ENCODE measurements at places on chromosomes 4 and X. TPM values are rescaled to one million over a fixed set of nuclear protein-coding genes. Genes with fewer than 3 reads are reported as not detected.

Gene SMIM43
- total RNA-seq = not detected

Gene MAGEB10
- total RNA-seq = not detected

Gene REPS2
- total RNA-seq = not detected

Gene SAGE1
- total RNA-seq = not detected

Gene RPA4
- 0.37 TPM for total RNA-seq

Gene USP17L22
- total RNA-seq = not detected

GRCh38 chrX:27751976-27752375 lies 55.8 kb upstream of the MAGEB10 start:
- no peaks in the 10 kb centered on the region for H3K4me1 ChIP-seq
- no peak overlapping the region for H3K27ac ChIP-seq
- H3K27me3 ChIP-seq = no peaks in the 10 kb centered on the region
- no peak overlapping the region for H3K4me3 ChIP-seq
- H3K36me3 ChIP-seq = no peaks in the 10 kb centered on the region

- no peaks in the 10 kb centered on the region for H3K36me3 ChIP-seq
- no peak overlapping the region for H3K27ac ChIP-seq
- H3K4me3 ChIP-seq = no peak overlapping the region
These were observed 155.1 kb downstream of the ANXA5 start for GRCh38 chr4:121541696-121542095.

DNA sequence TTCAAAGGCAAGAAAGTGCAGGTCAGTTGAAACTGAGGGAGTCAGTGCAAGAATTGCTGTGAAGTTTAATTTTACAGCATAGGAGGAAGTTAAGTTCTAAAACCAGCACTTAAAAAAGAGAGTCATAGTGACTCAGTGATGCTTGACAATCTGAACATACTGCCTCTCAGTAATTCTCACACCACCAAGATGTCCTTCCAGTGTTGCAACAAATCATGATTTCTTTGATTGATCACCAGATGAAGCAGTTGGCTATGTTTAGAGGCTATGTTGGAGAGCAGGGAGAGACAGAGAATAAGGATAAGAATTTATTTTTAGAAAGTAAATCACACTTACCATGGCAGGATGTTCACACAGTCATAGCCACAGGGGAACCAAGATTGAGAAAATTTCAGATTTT lies 13.2 kb downstream of the TRIM2 start:
- H3K4me3 ChIP-seq = no peak overlapping the region
- H3K4me1 ChIP-seq = peaks cover 20% of the 10 kb centered on the region
- H3K27me3 ChIP-seq = no peaks in the 10 kb centered on the region
- no peaks in the 10 kb centered on the region for H3K36me3 ChIP-seq

DNA sequence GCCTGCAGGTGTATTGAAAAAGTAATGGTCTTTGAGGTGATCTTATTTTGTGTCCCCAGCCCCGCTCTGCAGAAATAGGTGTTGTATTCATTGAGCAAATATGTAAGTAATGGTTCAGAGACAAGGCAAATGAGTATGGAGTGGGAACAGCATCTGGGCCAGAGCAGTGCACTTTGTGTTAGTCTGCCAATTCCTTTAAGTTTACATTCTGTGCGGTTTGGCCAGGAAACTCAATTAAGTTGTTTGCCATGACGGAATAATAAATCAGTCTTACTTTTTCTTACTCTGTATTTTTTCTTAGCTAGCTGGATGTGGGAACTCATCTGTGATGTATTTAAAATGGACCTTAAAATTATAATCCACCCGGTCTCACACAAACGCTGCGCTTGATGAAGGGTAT lies 12.6 kb downstream of the DCLK2 start:
- H3K27me3 ChIP-seq = peaks cover 11% of the 10 kb centered on the region
- no peak overlapping the region for H3K4me3 ChIP-seq
- no peaks in the 10 kb centered on the region for H3K4me1 ChIP-seq
- no peak overlapping the region for H3K27ac ChIP-seq
- no peaks in the 10 kb centered on the region for H3K36me3 ChIP-seq
- no peak for DNase-seq

GRCh38 chr4:30181512-30181911 lies 538.7 kb upstream of the PCDH7 start:
- H3K4me3 ChIP-seq = no peak overlapping the region
- DNase-seq = no peak
- H3K27ac ChIP-seq = no peak overlapping the region
- H3K36me3 ChIP-seq = no peaks in the 10 kb centered on the region

DNA sequence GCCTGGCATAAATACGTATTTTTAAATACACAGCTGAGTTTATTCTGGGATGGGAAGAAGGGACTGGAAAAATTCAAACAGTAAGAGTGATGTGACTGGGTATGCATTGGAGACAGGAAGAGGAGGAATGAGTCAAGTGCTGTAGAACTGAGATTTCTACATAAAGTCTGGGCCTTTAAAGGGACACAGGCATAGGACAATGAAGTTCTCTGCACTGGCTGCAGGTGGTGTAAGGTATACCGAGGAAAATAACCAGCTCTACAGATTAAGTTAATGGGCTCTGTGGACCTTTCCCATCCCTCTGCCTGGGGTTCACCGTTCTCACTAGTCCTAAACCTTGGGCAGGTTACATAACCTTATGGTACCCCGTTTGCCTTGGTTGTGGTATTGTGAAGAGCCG lies 68.7 kb downstream of the DHX15 start:
- no peaks in the 10 kb centered on the region for H3K27me3 ChIP-seq
- H3K4me3 ChIP-seq = no peak overlapping the region
- H3K27ac ChIP-seq = no peak overlapping the region
- peaks cover 22% of the 10 kb centered on the region for H3K36me3 ChIP-seq

DNA sequence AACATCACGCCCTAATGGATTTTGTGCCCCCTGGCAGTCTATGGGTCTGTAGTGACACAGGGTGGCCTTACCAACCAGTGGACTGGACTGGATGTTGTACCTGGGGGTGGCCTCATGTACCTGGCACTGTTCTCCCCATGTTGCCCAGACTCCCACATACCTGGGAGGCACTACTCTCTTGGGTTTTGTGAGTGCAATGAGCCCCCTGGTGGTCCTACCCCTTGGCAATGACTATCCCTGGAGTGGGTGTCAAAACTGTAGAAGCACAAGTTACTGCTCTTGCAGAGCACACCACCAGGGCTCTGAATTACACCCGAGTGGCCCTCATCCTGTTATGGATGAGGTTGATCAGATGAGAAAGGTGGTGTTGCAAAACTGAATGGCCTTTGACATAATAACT lies 57.8 kb upstream of the CCDC149 start:
- no peaks in the 10 kb centered on the region for H3K4me1 ChIP-seq
- H3K27ac ChIP-seq = no peak overlapping the region
- DNase-seq = no peak
- no peak overlapping the region for H3K4me3 ChIP-seq
- peaks cover 15% of the 10 kb centered on the region for H3K27me3 ChIP-seq

DNA sequence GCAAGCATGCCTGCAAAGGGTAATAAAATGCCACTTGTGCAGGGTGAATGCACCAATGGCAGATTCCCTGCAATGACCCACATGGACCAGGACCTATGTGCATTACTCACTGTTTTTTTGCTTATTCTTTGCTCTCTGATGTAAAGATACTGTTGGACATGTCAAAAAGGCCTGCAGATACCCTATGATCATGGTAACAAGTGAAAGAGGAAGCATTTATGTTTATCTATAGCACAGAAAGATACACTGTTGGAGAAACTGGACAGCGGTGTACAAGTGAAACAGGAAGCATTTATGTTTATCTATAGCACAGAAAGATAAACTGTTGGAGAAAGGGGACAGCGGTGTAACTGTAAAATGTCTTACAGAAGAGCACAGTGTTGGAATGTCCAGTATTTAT lies 127.5 kb downstream of the PAPSS1 start:
- peaks cover 10% of the 10 kb centered on the region for H3K27me3 ChIP-seq
- no peak for DNase-seq
- no peaks in the 10 kb centered on the region for H3K4me1 ChIP-seq
- no peak overlapping the region for H3K4me3 ChIP-seq

DNA sequence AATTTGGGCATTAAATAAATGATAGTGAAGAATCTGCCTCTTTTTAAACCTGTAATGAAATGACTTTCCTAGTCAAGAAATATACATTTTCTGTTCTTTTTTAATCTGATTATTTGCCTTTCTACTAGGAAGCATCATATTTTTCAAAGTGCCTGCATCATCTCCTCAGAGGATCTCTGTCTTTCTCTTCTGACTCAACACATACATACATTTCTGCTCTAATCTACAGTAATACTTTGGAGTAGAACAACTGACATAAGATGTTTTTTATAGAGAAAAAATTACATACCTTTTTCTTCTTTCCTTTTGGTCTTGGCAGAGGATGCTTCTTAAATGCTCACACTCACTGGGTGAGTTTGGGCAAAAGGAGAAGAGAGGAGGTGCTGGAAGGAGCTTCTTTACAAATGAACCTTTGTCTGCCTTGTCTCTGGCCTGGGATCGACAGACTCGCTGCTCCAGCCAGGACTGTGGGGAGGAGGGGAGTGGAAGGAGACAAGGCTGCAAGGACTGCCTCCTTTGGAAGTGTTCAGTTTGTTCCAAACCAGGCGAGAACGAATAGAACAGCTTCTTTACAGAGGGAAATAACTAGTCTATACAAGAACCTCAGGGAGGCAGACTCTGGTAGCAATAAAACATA lies at the start of gene SCRG1:
SCRG1 (minus strand) TSS at position 338 of the 637 bp plus-strand sequence. CDS start 7,702 bp downstream, outside the sequence.
- no peaks in the 10 kb centered on the region for H3K36me3 ChIP-seq
- H3K4me3 ChIP-seq = no peak within 1 kb of the TSS
- H3K27me3 ChIP-seq = peaks cover 11% of the 10 kb centered on the region
- no peaks in the 10 kb centered on the region for H3K4me1 ChIP-seq
- DNase-seq = no peak

DNA sequence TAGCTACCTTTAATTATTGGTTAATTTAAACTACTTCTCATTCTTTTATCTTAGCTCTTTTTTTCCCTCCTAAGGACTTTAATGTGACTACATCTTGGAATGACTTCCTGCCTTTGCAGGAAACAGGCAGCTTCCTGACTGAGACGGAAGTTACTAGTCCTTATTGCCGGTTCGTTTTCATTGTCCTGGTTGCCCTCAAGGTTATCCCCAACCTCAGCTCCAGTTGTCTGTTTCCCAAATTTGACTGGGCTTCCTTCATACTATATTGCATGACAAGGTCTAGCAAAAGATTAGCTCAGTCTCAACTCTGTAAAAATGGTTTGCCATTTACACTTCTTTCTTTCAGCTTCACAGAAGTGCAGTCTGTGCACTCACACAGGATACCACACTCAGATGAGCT lies 109.9 kb upstream of the DDX53 start:
- no peak overlapping the region for H3K4me3 ChIP-seq
- no peak overlapping the region for H3K27ac ChIP-seq
- H3K4me1 ChIP-seq = no peaks in the 10 kb centered on the region
- DNase-seq = no peak
- H3K36me3 ChIP-seq = no peaks in the 10 kb centered on the region

DNA sequence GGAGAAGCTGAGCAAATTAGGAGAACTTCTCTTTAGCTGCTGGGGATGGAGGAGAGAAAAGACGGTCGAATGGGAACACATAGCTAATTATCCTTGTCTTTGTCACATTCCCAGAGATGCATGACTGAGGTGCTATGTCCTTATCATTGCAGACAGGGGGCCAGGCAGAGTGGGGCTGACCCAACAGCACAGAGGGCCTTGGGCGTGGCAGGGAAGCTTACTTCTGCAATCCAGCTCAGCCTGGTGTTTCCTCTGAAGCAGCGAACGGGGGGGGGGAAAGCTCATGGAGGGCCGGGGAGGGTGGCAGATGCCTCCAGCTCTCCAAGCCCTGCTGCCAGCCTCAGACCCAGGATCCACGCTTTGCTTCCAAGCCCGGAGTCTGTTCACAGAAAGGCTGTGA lies 50.8 kb upstream of the HOPX start:
- H3K36me3 ChIP-seq = no peaks in the 10 kb centered on the region
- H3K4me3 ChIP-seq = no peak overlapping the region
- DNase-seq = no peak
- no peak overlapping the region for H3K27ac ChIP-seq
- no peaks in the 10 kb centered on the region for H3K4me1 ChIP-seq

GRCh38 chr4:76545226-76545884 lies 110.3 kb downstream of the SHROOM3 start:
- H3K27ac ChIP-seq = no peak overlapping the region
- DNase-seq = no peak
- peaks cover 9% of the 10 kb centered on the region for H3K4me1 ChIP-seq

DNA sequence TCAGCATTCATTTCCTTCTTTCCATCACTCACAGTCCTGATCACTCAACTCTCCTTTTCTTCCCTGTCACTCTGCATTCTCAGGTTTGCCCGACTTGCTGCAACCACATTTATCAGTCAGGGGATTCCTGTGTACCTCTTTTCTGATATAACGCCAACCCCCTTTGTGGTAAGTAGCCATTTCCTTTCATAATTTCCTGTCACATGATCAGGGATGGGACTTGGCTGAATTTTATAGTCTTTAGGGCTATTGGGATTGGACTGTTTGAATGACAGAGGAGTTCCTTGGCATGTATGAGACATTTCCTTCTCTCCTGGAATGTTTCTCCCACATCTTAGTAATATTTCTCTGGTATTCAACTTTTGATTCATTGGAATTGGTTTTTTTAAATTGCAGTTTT lies 11.0 kb downstream of the PGM2 start:
- peaks cover 36% of the 10 kb centered on the region for H3K36me3 ChIP-seq
- peak overlapping the region; percentile 3 for H3K27ac ChIP-seq
- DNase-seq = no peak
- no peak overlapping the region for H3K4me3 ChIP-seq
- no peaks in the 10 kb centered on the region for H3K27me3 ChIP-seq

DNA sequence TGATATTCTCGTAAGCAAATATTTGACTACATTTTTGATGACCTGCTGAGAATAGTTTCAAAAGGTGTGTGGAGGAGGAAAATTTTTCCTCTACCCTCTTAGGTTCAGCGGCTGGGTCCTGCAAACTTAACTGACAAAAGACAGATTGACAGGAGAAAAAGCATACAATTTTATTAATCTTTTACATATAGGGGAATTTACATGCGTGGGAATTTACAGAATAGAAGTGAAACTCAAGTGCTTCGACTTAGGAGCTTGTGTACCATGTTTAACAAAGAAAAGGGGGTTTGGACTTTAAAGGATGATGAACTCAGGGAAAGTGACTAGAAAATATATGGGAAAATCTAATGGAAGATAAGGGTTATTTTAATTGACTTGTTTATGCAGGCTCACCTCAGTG lies 2.5 kb downstream of the HERC6 start:
- H3K36me3 ChIP-seq = peaks cover 6% of the 10 kb centered on the region
- no peak for DNase-seq
- H3K4me1 ChIP-seq = peaks cover 44% of the 10 kb centered on the region
- H3K27me3 ChIP-seq = no peaks in the 10 kb centered on the region
- peak overlapping the region; percentile 72 for H3K27ac ChIP-seq

- H3K4me1 ChIP-seq = peaks cover 44% of the 10 kb centered on the region
- DNase-seq = peak; percentile 85
- no peaks in the 10 kb centered on the region for H3K36me3 ChIP-seq
- H3K27ac ChIP-seq = no peak overlapping the region
- H3K27me3 ChIP-seq = peaks cover 79% of the 10 kb centered on the region
These were observed 3.1 kb upstream of the SFRP2 start for GRCh38 chr4:153791746-153792617.

- H3K27me3 ChIP-seq = peaks cover 63% of the 10 kb centered on the region
- no peak for DNase-seq
- H3K27ac ChIP-seq = no peak overlapping the region
These were observed 6.8 kb upstream of the SHOX start for GRCh38 chrX:623599-624315.
